Epithelial cell of proximal tubule (primary cell): ENCODE measurements at places on chromosomes 11 and 22. TPM values are rescaled to one million over a fixed set of nuclear protein-coding genes. Genes with fewer than 3 reads are reported as not detected.

Gene PHLDA2
- total RNA-seq = 63.1 and 97.2 TPM in 2 replicates

Gene TBX10
- not detected in 2 replicates for total RNA-seq

Gene CNTN5
- not detected in 2 replicates for total RNA-seq

Gene CACNA1I
- 0.06 TPM in 1 of 2 replicates, not detected in the other for total RNA-seq

Gene CD82
- 9.1 and 14.2 TPM in 2 replicates for total RNA-seq

Gene ZP1
- not detected in 2 replicates for total RNA-seq

Gene TRIM77
- not detected in 2 replicates for total RNA-seq

Gene C11orf21
- total RNA-seq = not detected in 2 replicates

Gene MUC2
- not detected in 2 replicates for total RNA-seq

Gene BARX2
- total RNA-seq = 0.22 and 0.40 TPM in 2 replicates

Gene SYCE3
- total RNA-seq = 1.0 TPM in 1 of 2 replicates, not detected in the other
